ENCODE measurements at places on chromosomes 1 and 21. TPM values are rescaled to one million over a fixed set of nuclear protein-coding genes. Genes with fewer than 3 reads are reported as not detected.
A peak's percentile ranks its signal among the peaks of the same experiment; 100 is the strongest.

KCNN3 gene
- 6.0 TPM for total RNA-seq

DNA sequence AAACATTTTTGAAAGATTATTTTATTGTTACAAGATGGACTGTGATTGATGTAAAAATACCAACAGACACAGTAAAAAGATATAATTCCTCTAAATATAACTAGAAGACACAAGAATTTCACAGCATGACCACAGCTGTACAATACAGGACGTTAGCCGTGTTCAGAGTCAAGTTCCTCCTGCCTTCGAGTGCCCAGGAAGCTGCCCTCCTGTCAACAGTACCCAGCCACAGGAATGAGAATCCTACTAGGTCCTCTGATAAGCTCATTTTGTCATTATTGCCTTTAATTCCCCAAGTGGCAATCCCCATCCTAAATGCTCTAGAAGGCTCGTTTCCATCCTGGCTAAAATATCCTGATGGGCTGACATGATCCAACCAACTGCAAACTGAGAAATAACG is 16.4 kb upstream of the CAPN2 start:
- H3K36me3 ChIP-seq, result no peaks in the 10 kb centered on the region
- H3K27me3 ChIP-seq, result no peaks in the 10 kb centered on the region
- no peak overlapping the region for H3K27ac ChIP-seq
- peaks cover 4% of the 10 kb centered on the region for H3K4me1 ChIP-seq
- H3K4me3 ChIP-seq, result no peak overlapping the region
- no peak for DNase-seq

GRCh38 chr1:116451702-116452101 is 78.7 kb downstream of the ATP1A1 start:
- peaks cover 2% of the 10 kb centered on the region for H3K4me1 ChIP-seq
- no peaks in the 10 kb centered on the region for H3K36me3 ChIP-seq
- H3K4me3 ChIP-seq, result no peak overlapping the region
- H3K27me3 ChIP-seq, result no peaks in the 10 kb centered on the region
- DNase-seq, result no peak
- no peak overlapping the region for H3K27ac ChIP-seq

DNA sequence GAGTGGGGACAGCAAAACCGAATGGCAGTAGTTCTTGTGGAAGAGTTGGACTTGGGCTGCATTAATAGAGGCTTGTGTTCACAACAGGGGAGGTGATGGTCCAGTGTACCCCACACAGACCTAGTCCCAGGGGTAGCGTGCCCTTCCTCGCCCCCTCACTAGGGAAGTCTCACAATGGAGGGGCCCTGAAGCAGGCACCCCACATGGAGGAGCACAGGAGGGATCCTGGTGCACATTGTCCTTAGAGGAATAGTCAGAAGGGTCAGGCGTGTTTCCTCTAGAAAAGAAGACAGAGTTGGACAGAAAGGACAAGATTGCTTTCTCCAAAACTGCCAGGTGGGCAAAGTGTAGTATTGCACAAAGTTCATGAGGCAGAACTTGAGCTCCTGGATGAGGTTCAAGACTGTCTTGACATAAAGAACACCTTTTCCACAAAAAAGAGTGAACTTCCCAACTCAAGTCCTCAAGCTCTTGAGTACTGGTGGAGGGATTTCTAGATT is 23.3 kb downstream of the ETNK2 start:
- peak overlapping the region; percentile 66 for H3K27ac ChIP-seq
- no peak overlapping the region for H3K4me3 ChIP-seq
- peaks cover 17% of the 10 kb centered on the region for H3K4me1 ChIP-seq
- H3K36me3 ChIP-seq, result no peaks in the 10 kb centered on the region

DNA sequence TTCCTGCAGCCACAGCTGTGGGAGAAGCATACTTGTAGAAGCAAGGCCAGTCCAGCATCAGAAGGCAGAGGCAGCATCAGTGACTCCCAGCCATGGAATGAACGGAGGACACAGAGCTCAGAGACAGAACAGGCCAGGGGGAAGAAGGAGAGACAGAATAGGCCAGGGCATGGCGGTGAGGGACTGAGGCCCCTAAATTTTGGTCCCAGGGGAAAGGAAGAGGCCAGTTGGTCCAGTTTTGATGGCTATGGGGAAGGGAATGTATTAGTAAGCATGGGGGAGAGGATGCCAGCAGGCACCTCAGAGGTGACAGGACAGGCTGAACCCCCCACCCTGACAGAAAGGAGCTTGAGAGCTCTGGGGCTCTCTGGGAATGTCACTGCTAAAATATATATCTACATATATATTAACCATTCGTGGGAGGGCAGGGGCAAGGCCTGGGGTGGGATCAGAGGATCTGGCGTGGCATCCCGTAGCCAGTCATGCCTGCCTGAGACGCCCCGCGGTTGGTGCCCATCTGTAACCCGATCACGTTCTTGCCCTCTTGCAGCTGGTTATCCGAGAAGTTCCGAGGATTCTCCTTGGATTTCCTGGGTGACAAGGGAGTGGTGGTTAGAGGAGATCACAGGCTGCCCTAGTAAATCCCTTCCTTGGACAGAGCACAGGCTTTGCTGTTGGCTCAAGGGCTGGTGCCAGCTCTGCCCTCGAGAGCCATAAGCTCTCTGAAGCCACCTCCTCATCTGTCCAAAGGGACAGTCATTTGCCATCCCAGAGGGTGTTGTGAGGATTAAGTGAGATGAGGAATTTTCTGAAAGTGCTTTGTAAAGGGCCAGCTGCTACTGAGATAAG is 6.7 kb downstream of the TAGLN2 start:
- H3K4me3 ChIP-seq, result no peak overlapping the region
- no peak for DNase-seq
- no peaks in the 10 kb centered on the region for H3K27me3 ChIP-seq
- peaks cover 20% of the 10 kb centered on the region for H3K4me1 ChIP-seq

DNA sequence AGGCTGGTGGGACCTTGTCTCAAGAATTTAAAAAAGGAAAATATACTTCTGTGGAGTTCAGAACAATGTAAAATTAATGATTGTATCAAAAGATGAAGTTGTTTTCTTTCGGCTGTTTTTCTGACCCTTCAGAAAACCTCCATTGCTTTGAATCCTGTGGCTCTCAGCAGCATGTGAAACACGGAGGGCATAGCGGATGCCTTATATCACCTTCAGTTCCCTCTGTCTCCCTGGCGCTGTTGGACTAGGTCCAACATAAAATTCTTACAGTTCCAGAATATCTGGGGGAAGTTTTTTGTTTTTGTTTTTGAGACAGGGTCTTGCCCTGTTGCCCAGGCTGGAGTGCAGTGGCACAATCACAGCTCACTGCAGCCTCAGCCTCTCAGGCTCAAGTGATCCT is 7.4 kb downstream of the ZBTB8A start:
- H3K27ac ChIP-seq, result no peak overlapping the region
- DNase-seq, result no peak
- peaks cover 2% of the 10 kb centered on the region for H3K4me1 ChIP-seq

All from ovary (tissue), 10 donors.